ENCODE measurements at places on chromosomes 3 and 15. TPM values are rescaled to one million over a fixed set of nuclear protein-coding genes. Genes with fewer than 3 reads are reported as not detected.

PPM1L gene
- 0.24 TPM for total RNA-seq

CMC1 gene
- total RNA-seq, result 16.1 TPM

AMIGO3 gene
- 4.0 TPM for total RNA-seq

ITGA11 gene
- total RNA-seq, result 2.0 TPM

Data from SJSA1 (cell line).